ENCODE measurements at places on chromosomes 12 and 14. TPM values are rescaled to one million over a fixed set of nuclear protein-coding genes. Genes with fewer than 3 reads are reported as not detected.
A peak's percentile ranks its signal among the peaks of the same experiment; 100 is the strongest.

The EMP1 gene
- 2.9 TPM for total RNA-seq

The RNASE3 gene
- total RNA-seq, result not detected

DNA sequence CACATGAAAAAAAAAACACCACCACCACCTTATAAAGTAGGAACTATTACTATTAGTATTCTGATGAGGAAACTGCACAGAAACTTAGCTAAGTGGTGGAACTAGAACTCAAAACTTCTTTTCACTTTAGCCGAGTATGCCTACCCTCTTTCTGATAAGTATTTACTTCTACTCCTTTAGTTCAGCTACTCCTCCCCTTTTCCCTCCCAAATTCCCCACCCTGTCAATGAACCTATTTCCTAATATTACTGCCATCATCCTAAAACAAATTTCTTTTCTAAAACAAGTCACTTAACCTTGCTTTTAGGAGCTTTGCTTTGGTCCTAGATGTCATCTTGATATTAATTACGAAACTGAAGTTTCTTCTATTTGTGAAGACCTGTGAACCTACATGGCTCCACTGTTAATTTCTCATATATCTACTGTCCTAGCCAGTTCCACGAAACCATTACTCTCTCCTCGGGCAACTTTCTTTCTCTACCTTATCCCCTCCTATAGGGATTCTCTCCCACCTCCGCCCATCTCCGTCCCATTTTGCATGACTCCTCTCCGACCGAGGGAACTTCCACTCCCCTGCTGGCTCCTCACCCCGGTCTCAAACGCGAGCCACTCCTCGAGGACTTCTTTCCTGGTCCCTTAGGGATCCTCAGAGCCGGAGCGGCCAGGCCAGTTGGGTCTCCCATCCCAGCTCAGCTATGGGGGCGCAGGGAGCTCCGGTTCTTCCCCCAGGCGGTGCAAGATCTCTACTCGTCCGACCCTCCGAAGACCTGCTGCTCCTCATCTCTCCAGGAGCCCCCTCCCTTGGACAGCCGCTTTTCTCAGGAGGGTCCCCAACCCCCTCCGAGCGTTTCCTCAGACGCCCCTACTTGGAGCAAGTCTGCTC is 1.1 kb downstream of the NUMB start:
- DNase-seq, result peak; percentile 20

The RNF34 gene
- 77.1 TPM for total RNA-seq

- DNase-seq, result no peak
Measured at GRCh38 chr12:110798461-110798860, 48.3 kb upstream of the CCDC63 start.

The CLEC2D gene
- total RNA-seq, result 438 TPM

DNA sequence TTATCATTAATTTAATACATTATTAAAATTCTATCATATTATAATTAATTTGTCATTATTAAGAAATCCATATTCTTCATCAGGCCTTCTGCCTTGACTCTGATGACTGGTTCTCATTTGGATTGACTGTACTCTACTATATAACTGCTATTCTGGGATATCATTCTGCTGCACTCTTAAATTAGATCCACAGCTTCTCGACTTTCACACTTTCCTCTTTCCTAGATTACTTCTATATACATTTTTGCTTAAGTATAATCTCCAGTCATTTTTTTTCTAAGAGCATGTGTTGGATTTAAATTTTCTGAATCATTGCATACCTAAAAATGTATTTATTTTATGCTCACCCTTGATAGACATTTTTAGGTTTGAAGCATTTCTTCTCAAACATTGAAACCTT is 12.4 kb downstream of the GRIP1 start:
- no peak for DNase-seq

GRCh38 chr12:52007158-52007921 is 594 bp downstream of the TAMALIN start:
- peak; percentile 65 for DNase-seq

The HOXC12 gene
- not detected for total RNA-seq

DNA sequence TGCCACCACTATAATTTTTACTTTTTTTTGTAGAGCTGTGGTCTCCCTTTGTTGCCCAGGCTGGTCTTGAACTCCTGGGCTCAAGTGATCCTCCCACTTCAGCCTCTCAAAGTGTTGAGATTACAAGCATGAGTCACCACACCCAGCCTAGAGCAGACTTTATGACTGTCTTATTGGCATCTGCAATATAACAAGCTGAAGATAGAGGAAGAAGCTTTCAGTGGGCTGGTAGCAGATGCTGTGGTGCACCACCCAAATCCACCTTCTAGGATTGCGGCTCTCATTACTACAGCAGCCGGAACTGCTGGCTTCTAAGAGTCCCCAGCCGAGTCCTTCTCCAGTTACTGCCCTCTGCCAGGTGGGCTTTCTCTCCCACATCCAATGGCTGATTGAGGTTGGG is 7.6 kb upstream of the STK38L start:
- no peak for DNase-seq

DNA sequence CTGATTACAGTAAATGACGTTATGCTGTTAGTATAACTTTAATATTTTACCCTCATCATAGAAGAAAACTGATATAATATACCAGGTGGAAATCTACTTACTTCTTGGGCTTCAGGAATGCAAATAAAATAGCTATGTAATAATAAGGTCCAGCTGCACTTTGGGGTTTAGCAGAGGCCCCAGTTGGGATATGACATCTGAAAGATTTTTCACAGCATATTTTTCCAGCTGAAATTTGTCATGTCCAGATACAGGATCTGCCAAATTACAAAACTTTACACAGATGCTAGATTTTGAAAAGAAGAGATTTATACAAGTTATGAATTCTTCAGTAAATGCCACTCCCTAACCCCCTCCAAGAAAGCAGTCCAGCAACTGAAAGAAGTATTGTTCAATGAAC is 29.2 kb upstream of the DCN start:
- no peak for DNase-seq

DNA sequence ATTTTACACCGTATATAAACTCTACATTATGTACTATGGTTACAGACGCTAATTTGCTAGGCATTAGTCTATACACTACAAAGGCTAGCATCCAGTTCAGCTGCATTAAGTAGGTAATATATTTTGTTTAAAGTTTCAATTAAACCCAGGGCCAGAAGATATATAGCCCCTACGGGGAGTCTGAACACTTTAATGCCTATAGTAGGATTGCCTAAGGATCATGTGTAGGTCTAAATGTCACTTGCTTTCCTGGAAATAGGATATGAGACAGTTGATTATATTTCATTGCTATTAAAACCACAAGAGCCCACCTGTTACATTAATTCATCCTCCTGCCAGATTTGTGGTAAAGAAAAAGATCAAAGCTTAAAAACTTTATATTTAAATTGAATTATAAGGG is 286.9 kb downstream of the TMTC2 start:
- no peak for DNase-seq

- DNase-seq, result no peak
Measured at GRCh38 chr14:104473649-104474494, 105.7 kb upstream of the C14orf180 start.

The RHOJ gene
- total RNA-seq, result not detected

The OR4E2 gene
- total RNA-seq, result not detected

GRCh38 chr14:26261368-26262122 is 336.3 kb downstream of the NOVA1 start:
- no peak for DNase-seq

The SVOP gene
- total RNA-seq, result not detected

- no peak for DNase-seq
Measured at GRCh38 chr12:25524366-25524765, 28.7 kb downstream of the LMNTD1 start.

The ART4 gene
- total RNA-seq, result not detected

The CNTN1 gene
- total RNA-seq, result not detected

- no peak for DNase-seq
Measured at GRCh38 chr12:49496417-49497360, 42.1 kb upstream of the KCNH3 start.

DNA sequence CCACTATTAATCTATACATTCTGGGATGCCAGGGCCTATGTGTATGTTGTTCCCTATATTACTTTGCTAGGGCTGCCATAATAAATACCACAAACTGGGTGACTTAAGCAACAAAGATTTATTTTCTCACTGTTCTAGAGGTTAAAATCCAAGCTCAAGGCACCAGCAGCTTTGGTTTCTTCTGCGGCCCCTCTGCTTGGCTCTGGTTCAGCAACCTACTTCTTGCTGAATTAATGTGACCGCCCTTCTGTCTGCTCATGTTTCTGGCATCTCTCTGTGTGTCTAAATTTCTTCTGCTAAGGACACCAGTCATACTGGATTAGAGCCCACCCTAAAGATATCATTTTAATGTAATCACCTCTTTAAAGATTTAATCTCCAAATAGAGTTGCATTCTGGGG is 84.7 kb downstream of the ZNF664 start:
- DNase-seq, result no peak

GRCh38 chr12:91870872-91871707 is 274.6 kb downstream of the BTG1 start:
- no peak for DNase-seq

- DNase-seq, result no peak
Measured at GRCh38 chr12:105369014-105369413, 38.5 kb downstream of the C12orf75 start.

GRCh38 chr14:51816031-51816430 is 44.4 kb upstream of the GNG2 start:
- no peak for DNase-seq

DNA sequence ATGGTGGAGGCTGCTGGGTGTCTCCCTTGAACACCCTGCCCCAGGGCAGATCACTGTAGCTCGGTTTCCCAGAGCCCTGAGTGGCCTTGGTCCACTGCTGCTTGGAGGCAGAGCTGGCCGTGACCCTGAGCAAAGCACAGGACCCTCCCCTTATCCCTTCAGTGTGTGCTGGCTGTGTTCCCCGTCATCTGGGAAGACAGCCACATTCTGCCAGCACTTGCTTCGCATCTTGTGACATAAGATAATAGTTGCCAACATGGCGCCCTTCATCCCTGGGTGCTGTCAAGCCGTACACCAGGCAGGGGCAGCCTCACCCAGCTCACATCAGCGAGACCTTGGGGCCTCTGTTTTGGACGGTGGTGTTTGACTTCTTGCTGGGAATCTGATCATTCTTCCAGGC is 12.1 kb upstream of the ALDH2 start:
- no peak for DNase-seq

GRCh38 chr14:38201137-38201828 is 6.4 kb upstream of the SSTR1 start:
- DNase-seq, result no peak

The DIO2 gene
- not detected for total RNA-seq

DNA sequence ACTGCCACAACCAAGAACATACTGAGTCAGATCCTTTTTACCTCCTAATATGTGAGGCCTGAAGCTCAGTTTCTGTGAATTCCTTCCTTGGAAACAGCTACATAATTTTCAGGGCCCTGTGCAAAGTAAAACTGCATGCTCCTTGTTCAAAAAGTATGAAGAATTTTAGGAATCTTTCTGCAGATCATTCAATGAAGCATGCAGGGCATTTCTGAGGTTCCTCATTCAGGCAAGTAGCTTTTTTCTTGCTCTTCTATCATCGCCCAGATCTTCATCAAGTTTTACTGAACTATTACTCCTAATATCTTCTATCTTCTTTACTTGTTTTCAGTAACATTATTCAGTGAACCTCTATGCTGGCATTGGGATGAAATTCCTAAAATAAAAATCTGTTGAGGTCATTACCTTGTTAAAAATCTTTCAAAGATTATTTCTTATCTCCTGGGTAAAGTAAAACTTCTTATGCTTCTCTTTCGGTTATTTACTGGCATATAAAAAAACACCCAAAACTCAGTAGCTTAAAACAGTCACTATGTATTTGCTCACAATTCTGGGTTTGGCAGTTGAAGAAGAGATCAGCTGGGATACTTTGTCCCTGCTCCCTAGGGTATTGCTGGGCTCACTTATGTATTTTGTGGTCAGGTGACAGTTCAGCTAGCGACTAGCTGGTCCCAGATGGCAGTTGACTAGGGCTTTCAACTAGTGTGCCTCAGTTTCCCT is 42.6 kb upstream of the KRR1 start:
- DNase-seq, result no peak

The PWP1 gene
- 33.3 TPM for total RNA-seq

GRCh38 chr12:2283916-2284315 is 231.1 kb downstream of the CACNA1C start:
- DNase-seq, result no peak
